ENCODE measurements at places on chromosomes 2 and 18.

DNA sequence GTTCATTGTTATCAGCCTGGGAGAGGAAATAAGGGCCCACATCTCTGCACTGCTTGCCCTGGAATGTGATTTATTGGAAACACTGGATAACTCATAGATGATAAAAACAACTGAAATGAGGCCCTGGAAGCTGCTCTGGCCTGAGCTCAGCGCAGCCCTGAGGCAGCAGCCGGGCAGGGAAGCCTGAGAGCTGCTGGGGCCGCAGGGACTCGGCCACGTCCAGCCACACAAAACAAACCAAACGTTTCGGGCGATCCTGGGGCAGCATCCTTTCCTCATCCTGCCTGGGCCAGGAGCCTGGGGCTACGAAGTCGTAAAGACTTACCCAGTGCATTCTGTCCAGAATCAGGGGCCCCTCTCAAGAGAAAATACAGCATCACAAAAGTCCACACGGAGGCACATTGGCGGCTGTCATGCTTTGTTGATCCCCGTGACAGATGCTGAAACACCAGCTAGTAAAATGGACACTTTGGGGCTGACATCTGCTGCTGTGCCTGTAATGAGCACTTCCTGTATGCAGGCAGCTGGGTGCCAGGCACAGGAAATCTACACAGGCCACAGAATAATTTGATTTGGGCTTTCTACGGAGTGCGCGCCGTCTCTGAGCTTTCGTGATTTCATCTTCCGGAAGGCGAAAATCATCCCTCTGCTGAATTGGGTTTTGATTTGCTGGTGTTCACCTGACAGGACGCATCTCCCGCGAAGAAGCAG is 250.6 kb downstream of the EIPR1 start:
- no peak for DNase-seq

DNA sequence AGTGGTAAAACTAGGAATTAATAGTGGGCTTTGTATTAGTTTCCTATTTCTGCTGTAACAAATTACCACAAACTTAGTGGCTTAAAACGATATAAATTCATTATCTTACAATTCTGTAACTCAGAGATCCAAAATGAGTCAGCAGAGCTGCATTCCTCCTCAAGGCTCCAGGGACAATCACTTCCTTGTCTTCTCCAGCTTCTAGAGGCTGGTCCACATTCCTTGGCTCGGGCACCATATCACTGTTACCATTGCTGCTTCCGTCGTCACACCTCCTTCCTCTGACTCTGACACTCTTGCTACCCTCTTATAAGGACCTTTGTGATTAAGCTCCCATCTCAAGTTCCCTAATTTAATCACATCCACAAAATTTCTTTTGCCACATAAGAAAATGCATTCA is 567.8 kb upstream of the KLHL29 start:
- no peak for DNase-seq

- DNase-seq: no peak
These were observed 70.5 kb downstream of the RBMS1 start for GRCh38 chr2:160423126-160423525.

- DNase-seq: no peak
These were observed 91.5 kb downstream of the ALK start for GRCh38 chr2:29829841-29830240.

- no peak for DNase-seq
These were observed 184.8 kb upstream of the KLHL29 start for GRCh38 chr2:23200068-23200786.

DNA sequence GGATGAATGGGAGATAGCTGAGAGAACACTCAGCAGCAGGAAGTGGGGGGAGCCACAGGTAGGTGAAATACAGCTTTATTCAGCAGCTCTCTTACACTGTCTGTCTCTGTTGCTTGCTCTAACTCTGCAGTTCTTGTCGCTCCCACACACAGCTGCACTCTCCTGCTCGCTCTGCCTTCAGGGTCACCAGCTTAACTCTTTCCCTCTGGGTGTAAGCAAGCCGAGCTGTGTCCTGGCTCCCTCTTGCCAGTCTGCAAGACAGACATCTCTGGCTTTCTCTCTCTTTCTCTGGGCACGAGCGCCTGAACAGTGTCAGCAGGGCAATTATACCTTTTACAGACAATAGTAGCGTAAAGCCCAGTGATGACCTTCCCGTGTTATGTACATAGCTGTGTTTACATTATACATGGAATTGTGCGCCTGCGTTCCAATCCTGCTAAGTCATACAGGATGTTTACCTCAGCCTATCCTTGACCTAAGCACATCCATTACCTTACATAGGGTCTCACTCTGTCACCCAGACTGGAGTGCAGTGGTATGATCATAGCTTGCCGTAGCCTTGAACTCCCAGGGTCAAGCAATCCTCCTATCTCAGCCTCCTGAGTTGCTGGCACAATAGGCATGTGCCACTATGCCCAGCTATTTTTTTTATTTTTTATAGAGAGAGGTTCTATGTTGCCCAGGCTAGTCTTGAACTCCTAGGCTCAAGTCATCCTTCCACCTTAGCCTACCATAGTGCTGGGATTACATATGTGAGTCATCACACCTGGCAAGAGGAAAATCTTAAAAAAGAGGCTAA is 57.8 kb upstream of the CHN1 start:
- no peak for DNase-seq

- no peak for DNase-seq
These were observed 207.8 kb downstream of the CYP26B1 start for GRCh38 chr2:71939588-71940535.

GRCh38 chr2:10220902-10221391 is 81.8 kb upstream of the HPCAL1 start:
- DNase-seq: no peak

DNA sequence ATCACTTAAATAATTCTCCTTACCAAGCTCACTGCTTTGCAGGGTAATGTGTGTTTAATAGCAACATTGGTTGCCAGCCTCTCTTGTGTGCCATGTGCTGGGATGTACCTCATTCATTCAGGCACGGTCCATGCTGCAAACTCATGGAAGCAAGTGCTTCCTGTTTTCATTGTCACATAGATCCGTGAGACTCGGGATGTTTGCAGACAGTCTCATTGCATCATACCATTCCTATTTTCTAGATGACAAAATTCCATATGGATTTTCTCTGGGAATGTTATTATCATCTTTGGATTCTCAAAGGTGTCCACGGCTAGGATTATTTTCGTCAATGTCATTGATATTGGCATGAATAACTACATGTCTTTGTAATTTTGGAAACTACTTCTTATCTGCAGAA is 60.0 kb upstream of the HDAC4 start:
- no peak for DNase-seq

DNA sequence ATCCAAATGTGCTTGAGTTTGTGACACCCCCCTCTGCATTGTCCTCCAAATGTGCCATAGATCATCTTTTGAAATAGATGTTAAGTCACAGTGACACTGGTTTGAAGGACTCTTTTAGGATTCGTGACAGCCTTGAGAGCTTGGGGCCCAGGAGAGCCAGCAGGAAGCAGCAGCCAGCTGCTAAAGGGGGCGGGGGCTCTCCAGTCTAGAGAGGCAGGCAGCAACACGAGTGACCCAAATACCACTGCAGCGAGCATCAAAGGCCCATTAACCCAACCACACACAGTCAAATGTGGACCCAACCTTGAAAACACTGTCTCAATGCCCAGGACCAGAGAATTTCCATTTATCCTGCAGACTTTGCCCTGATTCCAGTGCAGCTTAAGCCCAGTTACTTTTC is 75.6 kb downstream of the ZBTB7C start:
- DNase-seq: no peak

- no peak for DNase-seq
These were observed 41.1 kb upstream of the GALNT5 start for GRCh38 chr2:157216286-157216965.

GRCh38 chr2:12044857-12045256 is 298.4 kb downstream of the LPIN1 start:
- no peak for DNase-seq

GRCh38 chr18:69727912-69728572 is 219.6 kb downstream of the CD226 start:
- no peak for DNase-seq

GRCh38 chr2:202541137-202541536 is 93.6 kb upstream of the FAM117B start:
- no peak for DNase-seq

DNA sequence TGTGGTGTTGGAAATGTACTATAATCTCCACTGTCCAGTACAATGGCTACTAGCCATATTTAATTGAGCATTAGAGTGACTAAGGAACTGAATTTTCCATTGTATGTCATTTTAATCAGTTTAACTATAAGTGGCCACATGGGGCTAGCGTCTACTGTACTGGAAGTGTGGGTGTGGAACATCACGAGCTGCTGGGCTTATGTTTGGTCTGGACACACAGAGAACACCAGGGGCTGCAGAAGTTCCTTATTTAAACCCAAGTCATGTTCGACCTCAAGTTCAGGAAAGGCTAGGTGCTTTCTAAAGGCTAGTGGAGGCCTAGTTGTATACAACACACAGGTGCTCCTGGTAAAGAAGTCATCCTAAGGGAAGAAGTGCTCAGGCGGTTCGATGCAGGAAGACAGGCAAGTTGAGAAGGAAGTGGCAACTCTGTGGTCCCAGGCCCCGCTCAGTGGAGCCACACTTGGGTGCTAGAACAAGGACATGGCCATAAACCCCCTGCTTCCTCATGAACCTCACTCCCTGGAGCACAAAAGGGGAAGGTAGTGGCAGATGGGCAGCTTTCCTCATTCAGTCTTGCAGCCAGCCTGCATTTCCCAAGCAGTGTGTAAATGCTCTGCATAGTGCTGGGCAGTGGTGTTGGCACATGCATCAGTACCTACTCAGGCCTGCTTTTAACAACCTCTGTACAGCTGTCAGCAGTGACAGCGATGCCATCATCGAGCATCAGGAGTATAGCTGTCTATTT is 13.3 kb downstream of the LGALSL start:
- no peak for DNase-seq

GRCh38 chr18:22977847-22978701 is 44.9 kb downstream of the RBBP8 start:
- DNase-seq: no peak

- no peak for DNase-seq
These were observed 35.0 kb downstream of the TMEM177 start for GRCh38 chr2:119713819-119714490.

DNA sequence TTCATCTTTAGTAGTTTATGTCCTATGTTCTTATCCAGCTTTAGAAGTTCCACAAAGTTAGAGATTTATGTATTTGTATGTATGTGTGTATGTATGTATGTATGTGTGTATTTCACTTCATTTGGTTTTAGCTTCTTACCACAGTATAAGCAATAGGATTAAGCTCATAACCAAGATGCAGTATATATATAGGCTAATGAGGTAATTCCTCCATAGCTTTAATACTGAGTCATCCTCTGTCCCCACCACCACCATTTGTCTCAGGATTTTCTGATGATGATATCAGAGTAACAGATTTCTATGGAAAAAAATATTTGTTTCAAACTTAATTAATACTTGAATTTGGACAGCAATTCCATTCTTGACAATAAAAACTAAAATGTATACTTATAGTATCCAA is 159.2 kb downstream of the SOX11 start:
- no peak for DNase-seq

- no peak for DNase-seq
These were observed 2.5 kb downstream of the MRPL35 start for GRCh38 chr2:86201671-86202335.

DNA sequence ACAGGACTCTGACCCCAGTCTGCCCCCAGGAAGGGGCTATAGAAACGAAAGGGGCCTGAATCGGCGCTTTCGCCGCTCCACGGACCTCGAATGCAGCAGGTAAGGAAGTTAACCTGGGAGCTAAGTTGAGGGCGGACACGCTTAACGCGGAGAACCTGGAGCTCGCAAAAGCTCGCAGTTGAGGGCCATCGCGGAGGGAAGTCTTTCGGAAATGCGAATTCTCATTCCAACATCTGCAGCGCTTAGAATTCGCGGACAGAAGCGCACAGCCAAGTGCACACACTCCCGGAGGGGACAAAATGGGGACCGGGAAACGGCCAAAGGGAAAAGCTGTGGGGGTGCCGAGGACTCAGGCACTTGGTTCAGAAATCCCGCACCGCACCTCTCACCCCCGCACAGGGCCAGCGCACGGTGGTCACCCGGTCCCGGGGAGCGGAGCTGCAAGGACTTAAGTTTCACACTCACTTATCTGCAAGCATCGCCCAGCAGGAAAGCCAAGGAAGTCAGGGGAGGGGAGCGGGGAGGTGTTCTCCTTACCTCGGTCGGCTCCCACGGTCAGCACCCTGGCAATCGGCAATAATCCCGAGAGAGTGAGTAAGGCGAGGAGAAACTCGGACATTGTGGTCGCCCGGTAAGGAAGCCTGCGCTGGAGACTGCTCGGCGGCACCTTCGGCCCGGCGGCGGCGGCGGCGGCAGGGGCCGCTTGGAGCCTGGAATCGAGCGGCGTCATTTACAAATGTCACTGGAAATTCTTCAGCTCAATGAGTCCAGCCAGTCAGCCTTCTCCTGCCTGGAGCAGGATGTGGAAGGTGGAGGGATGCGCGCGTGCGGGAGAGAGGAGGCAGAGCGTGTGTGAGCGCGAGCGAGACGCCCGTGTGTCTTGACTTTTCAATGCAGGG is 456 bp downstream of the LRP1B start:
- DNase-seq: no peak

DNA sequence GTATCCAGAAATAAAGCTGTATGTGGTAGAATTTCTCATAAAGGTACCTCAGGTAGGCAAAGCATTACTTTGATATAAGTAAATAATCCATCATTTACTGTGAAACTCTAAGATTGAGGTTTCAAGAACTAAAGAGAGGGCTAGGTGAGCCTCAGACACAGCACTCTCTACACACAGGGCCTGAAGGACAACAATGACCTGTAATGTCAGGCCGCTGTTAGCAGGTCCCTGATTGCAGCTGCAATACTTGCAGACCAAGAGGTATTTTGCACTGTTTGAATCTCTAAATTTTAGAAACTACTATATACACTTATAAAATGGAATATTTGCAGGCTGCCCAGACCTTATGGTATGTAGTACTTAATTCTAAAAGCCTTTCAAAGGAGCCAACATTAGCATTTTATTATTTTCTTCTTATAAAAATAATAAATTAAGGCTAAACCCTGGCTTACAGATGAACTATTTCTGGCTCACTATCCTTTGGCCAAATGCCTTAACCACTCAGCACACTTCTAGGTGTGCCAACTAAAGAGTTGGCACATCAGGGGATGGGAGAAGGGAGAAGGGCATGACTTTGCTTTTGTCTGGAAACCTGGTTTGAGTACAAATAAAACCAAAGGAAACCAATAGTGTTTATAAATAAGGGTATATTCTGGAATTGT is 66.7 kb upstream of the SLC39A10 start:
- no peak for DNase-seq

- no peak for DNase-seq
These were observed 37.3 kb downstream of the CYP1B1 start for GRCh38 chr2:38038682-38039081.

- DNase-seq: no peak
These were observed 19.6 kb upstream of the EPAS1 start for GRCh38 chr2:46277431-46278190.
